ENCODE measurements at places on chromosomes 6 and 20.

GRCh38 chr6:35600659-35601125 is 88.0 kb upstream of the TULP1 start:
- no peak for DNase-seq

DNA sequence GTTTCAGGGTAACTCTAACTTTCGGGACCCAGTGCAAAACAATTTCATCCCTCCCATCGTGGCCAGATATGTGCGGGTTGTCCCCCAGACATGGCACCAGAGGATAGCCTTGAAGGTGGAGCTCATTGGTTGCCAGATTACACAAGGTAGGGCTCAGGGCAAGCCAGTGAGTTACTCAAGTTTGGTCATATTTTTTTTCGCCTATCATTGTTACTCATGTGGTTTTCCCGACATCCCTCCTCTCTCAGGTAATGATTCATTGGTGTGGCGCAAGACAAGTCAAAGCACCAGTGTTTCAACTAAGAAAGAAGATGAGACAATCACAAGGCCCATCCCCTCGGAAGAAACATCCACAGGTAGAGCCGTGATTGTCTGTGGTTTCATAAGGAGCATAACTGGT is 58.2 kb downstream of the DCBLD1 start:
- no peak for DNase-seq

DNA sequence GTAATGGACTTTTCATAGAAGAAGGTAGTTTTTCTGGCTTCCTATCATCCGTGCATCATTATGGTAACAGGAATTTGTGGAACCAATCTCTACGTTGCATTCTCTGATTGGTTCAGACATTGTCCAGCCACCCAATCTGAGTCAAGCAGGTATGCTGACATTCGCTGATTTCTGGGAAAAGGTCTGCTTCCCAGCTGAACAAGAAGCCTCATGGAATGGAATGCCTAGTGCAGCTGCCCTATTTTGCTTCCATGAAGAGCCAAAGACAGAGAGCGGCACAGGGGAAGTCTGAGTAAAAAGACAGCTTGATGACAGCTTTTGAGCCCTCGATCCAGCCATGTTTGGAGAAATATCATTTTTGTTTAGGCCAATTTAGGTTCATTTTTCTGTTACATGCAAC is 38.5 kb upstream of the TXLNB start:
- DNase-seq: no peak

- peak; percentile 9 for DNase-seq
Observed at GRCh38 chr6:2658788-2659187, 91.9 kb downstream of the MYLK4 start.

DNA sequence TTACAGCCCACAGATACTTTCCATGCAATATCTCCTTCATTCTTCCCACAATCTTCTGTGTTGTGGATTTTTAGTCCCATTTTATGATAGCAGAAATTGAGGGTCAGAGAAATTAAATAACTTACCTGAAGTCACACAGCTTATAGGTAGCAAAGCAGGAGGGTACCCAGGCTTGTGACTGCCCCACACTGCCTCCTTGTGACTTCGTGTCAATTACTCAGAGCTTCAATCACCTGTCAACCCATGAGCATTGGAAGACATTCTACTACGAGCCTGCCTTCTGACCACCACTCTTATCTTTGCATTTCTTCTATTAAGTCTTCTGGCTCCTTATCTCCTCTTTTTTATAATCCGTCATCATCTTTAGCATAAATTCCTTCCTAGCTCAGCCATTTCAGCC is 71.6 kb upstream of the NRSN1 start:
- DNase-seq: no peak

DNA sequence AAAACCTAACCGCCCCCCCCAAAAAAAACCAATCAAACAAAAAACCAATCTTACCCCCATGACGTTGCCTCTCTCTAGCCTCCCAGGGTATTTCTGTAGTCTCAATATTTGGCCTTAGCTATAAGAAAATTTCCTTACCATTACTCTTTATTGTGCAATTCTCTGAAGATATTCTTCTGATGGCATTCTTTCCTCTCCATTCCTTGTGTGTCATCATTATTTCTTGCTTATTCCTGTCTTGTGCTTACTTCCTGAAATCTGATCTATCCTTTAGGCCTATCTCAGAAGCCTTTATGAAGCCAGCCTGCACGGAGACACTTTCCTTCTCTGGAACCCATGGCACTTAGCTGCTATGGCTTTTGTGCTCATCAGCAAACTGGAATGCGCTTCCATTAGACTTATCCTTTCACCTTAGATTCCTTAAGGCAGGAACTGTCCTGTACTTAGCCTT is 65.9 kb upstream of the DDR1 start:
- DNase-seq: no peak

DNA sequence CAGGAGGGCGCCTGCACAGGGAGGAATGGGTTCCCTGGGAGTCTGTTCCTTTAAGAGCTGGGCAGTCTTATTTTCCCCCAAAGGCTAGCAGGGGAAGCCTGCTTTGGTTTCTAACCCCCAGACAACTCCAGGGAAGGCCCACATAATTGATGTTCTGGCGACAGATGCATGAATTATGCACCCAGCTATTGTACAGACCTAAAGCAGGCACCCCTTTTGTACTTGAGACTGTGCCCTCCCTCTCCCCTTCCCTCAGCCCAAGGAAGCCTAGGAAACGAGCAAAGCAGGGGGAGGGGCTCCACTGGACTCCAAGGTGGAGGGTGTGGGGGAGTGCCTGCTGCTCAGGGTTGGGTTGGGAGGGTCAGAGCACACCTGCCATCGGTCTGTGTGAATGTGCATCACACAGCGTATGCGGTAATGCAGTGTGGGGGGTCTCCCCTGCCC is 102.1 kb downstream of the KCNB1 start:
- no peak for DNase-seq

DNA sequence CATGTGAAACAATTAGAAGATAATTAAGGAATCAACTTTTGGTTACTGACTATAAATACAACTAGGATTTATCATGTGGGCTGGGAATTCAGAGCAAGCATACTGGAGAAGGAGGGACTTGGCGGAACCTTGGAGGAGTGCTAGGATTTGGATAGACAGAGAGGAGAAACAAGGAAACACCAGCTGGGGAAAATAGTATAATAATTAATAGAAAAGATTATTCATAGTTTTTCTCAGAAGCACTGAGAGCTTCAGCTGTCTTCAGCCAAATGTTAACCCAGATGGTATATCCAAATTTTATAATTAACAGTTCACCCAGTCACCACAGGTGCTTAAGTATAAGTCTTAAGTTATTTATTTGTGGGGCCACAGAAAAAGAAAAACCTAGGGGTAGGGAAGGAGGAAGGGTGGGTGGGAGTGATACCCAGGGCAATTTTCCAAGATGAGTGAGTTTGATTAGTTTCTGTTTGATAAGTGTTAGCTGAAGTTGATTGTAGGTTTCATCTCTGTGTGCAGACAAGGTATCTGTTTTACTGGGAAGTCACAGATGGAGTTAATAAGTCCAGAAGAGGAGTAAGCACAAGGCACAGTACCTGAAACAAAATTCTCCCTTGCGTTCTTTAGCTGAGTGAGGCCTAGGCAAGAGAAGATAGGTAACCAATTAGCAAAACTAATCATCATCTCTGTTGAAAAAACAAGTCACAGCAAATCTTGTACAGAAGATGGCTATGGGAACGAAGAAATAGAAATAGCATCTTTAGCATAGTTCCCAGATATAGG is 175.5 kb downstream of the TFAP2B start:
- no peak for DNase-seq

DNA sequence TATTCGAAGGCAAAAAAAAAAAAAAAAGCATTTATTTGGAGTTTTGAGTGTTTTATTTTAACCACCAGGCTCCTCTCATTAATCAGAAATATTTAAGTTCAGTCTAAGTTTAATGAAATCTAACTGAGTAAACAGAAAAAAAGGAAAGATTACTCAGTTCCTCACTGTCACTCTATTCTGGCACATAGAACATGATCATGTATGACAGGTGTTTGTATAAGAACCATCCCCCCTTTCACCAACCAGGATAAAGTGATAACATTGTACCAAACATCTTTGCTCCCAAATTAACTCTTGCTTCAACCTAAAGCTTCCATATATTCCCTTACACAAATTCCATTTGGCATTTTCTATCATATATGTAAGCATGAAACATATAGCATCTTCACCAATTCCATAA is 176.2 kb upstream of the HSF2 start:
- DNase-seq: no peak

All from activated CD4-positive, alpha-beta T cell treated with anti-CD3 and anti-CD28 coated beads for 48 hours (primary cell).